ENCODE measurements at places on chromosomes 1 and 21.
A peak's percentile ranks its signal among the peaks of the same experiment; 100 is the strongest.

- peak; percentile 54 for DNase-seq
Measured at GRCh38 chr1:221740993-221741702, 741 bp downstream of the DUSP10 start.

- no peak for DNase-seq
Measured at GRCh38 chr1:56978819-56979218, 13.0 kb upstream of the C8B start.

DNA sequence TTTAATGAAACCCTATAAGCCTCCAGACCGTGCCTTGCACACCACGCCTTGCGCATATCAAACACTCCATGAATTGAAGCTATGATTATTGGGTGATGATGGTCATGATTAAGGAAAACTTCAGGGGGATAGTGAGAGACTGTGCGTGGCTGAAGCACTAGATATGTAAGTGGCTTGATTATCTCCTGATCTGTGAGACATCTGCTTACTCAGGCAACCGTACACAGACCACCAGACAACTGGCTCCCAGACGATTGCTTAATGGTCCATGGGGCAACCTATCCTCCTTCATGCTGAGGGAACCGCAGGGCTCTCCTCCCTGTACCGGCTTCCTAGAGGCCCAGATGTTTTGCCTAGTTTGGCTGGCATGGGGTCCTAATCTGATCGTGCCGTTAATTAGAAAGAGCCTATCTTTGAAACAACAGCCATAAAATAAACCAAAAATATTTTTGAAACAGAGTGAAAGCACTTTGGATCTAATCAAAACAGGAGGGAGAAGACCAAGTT lies 51.6 kb downstream of the IRF2BP2 start:
- no peak for DNase-seq

- no peak for DNase-seq
Measured at GRCh38 chr1:77193951-77194350, 25.3 kb downstream of the PIGK start.

- DNase-seq: no peak
Measured at GRCh38 chr1:7515175-7515574, 255.9 kb upstream of the VAMP3 start.

DNA sequence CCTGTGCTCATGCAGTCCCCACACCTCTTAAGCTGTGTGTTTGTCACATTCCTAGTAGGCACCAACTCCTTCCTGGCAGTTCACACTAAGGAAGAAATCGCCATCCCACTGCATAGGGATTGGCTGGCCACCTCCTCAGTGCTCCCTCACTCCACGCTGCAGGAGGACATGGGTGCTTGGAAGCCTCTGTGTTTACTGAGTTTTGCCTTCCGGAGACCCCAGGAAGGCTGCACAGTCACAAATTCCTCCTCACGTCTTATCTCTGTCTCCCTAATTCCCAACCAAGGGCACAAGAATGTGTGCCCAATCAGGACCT lies 93.8 kb upstream of the GALNT2 start:
- DNase-seq: no peak

GRCh38 chr1:63775418-63776127 lies 1.8 kb downstream of the ROR1 start:
- no peak for DNase-seq

DNA sequence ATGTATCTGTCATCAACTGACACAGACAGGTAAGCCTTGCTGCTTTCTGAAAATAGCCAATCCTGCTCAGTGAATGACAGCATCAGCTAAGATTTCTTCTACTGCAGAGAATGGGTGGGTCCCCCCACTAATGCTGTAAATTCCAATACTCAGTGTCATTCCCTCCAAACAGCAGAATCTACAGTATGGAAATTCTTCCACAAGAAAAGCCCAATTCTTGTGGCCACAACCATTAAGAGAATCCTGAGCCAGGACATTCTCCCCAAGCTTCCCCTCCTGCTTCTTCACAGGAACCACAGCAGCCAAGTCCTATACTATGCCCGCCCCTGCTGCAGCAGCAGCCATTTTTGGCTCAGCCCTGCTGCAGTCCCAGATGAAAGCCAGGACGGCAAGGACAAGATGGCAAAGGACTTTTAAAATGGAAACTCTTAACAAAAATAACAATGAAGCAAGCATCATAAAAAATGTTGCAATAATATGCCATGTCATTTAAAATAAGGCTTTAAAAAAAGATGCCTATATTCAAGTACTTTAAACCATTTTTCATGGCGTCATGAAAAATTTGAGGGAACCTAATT lies 26.8 kb downstream of the EIF4G3 start:
- DNase-seq: peak; percentile 12

GRCh38 chr1:155187456-155187891 lies 13.8 kb downstream of the TRIM46 start:
- no peak for DNase-seq

GRCh38 chr1:27990920-27991537 lies 31.3 kb downstream of the XKR8 start:
- DNase-seq: no peak

- no peak for DNase-seq
Measured at GRCh38 chr21:44498280-44499210, 41.5 kb downstream of the KRTAP10-1 start.

- DNase-seq: no peak
Measured at GRCh38 chr1:217088521-217089284, 365.5 kb upstream of the ESRRG start.

DNA sequence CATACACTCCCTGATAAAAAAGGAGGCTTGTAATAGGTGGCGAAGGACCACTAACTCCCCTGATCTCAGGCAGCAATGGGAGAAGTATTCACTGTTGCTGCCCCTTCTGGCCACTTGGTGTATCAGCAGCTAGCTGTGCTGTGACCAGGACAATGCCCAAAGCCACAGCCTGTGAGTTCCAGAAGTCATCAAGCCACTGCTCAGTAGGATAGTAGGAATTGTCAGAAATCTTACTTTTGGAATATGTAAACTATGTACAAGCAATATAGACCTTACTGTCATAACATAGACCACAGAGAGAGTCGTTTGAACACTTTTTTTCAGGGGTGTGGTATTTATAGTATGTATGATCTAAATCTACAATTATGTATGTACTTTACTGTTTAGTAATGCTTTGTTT lies 248.3 kb upstream of the CAMK1G start:
- DNase-seq: peak; percentile 33

GRCh38 chr1:162072740-162073139 lies 3.2 kb downstream of the NOS1AP start:
- DNase-seq: no peak

- peak; percentile 93 for DNase-seq
Measured at GRCh38 chr1:7704214-7705047, 66.7 kb upstream of the VAMP3 start.

- no peak for DNase-seq
Measured at GRCh38 chr1:63112155-63112900, 210.0 kb upstream of the FOXD3 start.

DNA sequence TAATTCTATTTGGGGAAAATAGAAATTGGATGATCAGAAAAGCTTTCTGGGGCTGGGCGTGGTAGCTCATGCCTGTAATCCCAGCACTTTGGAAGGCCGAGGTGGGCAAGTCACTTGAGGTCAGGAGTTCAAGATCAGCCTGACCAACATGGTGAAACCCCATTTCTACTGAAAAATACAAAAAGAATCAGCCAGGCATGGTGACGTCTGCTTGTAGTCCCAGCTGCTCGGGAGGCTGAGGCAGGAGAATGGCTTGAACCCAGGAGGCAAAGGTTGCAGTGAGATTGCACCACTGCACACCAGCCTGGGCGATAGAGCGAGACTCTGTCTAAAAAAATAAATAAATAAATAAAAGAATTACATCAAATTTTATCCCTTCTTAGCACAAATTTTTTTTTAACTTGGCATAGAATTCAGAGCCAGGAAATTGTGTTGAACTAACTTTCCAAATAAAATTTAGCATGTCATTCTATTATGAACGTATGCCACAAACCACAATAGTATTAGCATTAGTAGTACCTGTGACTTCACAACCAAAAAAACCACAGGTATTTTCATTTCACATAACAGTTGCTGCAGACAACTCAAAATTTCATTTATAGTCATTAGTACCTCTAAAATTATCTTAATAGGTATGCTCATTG lies 4.5 kb upstream of the ANKRD13C start:
- DNase-seq: no peak

- DNase-seq: peak; percentile 64
Measured at GRCh38 chr1:226100436-226101391, 38.2 kb downstream of the H3-3A start.

DNA sequence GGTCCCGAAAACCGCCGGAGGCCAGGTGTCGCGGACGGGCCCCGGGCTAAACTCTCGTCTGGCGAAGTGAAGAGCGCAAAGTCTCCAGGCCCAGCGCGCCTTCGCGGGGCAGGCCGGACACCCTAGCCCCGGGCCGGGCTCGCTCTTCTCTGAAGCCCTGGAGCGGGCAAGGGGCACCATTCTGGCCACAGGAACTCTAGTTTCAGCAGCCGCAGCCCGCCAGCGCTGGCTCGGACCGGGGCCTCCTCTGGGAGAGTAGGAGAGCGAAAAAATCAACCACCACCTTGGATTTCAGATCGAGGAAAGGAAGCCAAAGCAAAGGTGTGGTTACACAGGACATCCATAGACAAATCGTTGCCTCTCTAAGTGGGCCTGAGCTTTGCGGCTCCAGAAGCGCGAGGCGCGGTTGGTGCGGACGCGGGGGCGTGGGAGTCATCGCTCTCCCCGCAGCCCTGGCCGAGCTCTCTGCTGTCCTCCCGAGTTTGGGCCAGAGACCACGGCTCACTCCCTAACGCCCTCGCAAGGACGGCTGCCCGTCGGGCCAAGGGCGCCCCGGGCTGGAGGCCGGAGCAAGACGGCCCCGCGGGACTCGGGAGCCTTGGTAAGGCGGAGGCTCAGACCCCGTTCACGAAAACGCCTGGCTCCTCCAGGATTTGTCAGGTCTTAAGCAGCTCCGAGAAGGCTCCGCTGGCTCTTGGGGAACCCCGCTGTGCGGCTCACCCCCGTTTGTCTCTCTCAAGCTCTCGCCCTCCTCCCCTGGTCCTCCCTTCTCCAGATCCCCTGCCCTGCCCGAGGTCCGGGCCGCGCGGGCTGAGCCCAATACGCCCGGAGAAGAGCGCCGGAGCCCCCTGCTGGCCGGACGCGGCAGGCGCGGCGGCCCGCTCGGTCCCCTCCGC lies 132.9 kb upstream of the DPYD start:
- DNase-seq: peak; percentile 59

DNA sequence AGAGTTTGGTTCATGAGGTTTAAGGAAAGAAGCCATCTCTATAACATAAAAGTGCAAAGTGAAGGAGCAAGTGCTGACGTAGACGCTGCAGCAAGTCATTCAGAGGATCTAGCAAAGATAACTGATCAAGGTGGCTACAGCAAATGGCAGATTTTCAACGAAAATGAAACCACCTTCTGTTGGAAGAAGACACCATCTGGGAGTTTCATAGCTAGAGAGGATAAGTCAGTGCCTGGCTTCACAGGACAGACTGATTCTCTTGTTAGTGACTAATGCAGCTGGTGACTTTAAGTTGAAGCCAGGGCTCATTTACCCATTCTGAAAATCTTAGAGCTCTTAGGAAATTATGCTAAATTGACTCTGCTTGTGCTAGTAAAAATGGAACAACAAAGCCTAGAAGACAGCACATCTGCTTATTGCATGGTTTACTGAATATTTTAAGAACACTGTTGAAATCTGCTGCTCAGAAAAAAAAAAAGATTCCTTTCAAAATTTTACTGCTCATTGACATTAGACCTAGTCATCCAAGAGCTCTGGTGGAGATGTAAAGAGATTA lies 10.5 kb downstream of the MAEL start:
- DNase-seq: no peak

DNA sequence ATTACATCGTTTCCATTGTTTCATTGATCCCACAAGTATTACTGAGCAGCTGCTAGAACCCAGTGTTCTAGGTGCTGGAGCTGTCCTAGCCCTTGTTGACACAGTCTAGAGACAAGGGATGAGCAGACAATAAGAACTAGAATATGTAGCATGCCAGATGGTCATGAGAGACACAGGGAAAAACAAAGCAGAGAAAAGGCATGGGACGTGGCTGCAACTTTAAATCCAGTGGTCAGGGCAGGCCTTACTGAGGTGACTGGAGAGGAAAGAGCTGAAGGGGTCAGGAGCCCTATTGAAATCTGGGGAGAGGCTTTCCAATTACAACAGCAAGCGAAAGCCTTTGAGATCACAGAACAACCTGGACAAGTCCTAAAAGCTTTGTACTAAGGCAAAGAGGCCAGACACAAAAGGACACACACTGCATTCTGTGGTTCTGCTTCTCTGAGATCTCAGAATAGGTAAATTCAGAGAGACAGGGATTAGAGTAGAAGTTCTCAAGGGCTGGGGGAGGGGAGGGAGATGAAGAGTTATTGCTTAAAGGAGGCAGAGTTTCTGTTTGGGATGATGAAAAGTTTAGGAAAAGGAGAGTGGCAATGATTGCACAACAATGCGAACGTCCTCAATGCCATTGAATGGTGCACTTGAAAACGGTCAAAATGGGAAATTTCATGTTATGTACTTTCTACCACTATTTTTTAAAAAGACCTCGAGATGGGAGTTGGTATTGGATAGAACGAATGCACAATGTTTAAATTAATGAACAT lies 467.4 kb upstream of the VAMP3 start:
- DNase-seq: no peak

GRCh38 chr1:199551967-199552565 lies 475.4 kb upstream of the NR5A2 start:
- DNase-seq: peak; percentile 29

DNA sequence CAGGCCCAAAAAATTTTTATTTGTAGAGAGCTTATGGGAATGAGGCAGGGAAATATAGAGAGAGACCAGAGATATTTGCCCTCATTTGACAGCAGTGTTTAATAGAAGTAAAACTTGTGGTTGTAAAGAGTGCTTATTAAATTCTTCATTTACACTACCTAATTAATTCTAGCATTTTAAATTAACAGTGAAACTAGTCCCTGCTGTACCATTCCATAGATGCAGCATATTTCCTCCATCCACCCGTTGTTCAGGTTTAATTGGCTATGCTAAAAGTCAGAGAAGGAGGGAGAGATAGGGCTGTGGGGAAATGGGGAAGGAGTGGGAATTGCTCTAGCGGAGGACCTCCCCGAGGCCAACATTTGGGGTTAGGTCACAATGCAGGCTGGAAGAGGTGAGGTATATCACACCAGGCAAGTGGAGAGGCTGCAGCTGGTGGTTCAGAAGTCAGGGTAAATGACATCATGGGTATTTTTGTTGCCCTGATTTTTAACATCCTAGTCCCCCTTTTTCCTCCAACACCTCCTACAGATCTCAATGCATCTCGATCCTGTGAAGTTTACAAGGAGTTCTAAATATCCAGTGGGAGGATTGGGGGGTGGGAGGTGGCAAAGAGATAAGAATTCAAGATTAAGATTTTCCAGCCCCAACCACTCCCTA lies 38.6 kb downstream of the ELAVL4 start:
- no peak for DNase-seq

- DNase-seq: no peak
Measured at GRCh38 chr1:91564888-91565701, 64.4 kb downstream of the CDC7 start.

DNA sequence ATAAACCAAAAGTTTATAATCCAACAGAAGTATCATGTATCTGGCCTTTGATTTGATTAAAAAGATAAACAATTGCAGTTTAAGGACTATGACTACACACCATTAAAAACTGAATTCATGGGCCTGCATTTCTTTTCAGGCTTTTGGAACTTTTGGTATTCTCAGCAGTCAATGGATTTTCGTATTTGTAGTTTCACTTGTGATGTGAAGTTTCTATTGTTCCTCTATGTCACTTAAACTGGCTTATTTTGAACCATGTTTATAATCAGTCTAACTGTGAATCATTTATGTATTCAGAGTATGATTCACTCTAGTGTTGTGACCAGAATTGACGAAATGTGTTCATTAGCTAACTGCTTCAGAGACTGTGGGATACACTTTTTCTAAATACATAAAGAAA lies 132.9 kb downstream of the COQ8A start:
- DNase-seq: no peak

- no peak for DNase-seq
Measured at GRCh38 chr1:235902677-235903542, 36.2 kb upstream of the LYST start.

GRCh38 chr1:23913212-23913880 lies at the start of gene CNR2:
Gene CNR2 (minus strand): TSS chr1:23913362. CDS start chr1:23875617, 37,745 bp downstream.
- DNase-seq: no peak

Measured in CD14-positive monocyte (primary cell).